ENCODE measurements at places on chromosomes 16 and 17. TPM values are rescaled to one million over a fixed set of nuclear protein-coding genes. Genes with fewer than 3 reads are reported as not detected.

- DNase-seq, result no peak
Observed at GRCh38 chr16:53449816-53450517, 15.7 kb downstream of the RBL2 start.

The SLC22A31 gene
- 0.40 TPM for total RNA-seq

DNA sequence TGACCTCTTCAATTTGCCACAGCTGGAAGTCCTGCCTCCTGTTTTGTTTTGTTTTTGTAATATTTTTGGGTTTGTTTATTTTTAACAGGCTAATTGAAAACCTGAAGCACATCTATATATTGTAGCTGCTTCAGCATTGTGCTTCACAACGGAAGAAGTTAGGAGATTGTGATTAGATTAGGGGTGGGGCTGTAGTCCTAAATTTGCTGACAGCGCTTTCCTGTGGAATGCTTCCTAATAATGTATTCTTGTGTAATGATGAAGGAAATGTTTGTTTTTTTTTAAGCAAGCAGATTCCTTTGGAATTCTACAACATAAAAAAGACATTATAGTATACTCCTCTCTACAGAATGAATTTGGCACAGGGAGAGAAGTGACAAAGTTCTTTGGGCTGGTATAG lies 70.1 kb downstream of the NLK start:
- DNase-seq, result no peak

- peak; percentile 67 for DNase-seq
Observed at GRCh38 chr16:87335625-87336433, 18.6 kb upstream of the C16orf95 start.

GRCh38 chr16:12210925-12211869 lies 234.7 kb downstream of the SNX29 start:
- no peak for DNase-seq

The SPATA32 gene
- not detected for total RNA-seq

- DNase-seq, result peak; percentile 87
Observed at GRCh38 chr17:17042851-17043460, 699 bp downstream of the MPRIP start.

GRCh38 chr17:41547378-41547841 lies 19.3 kb upstream of the KRT19 start:
- no peak for DNase-seq

DNA sequence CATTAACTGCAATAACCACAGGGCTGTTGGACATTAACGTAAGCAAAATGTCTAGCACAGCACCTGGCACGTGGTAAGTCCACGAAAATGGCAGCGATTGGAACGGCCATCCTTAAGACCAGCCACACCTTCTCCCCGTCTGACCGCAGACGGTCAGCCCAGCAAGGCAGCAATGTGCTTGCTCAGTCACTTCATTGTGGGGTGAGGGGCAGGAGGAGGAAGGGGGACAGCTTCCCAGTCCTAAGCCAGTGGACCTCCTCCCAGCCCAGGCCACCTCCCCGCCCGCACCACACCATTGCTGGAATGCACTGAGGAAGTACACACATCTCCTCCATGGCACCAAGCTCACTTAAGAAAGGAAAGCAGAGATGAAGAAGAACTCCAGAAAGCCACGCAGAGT lies 8.6 kb upstream of the MYLK3 start:
- DNase-seq, result no peak

- no peak for DNase-seq
Observed at GRCh38 chr17:55340176-55340575, 75.4 kb downstream of the HLF start.

The GLYR1 gene
- total RNA-seq, result 78.7 TPM

The MLYCD gene
- total RNA-seq, result 4.4 TPM

DNA sequence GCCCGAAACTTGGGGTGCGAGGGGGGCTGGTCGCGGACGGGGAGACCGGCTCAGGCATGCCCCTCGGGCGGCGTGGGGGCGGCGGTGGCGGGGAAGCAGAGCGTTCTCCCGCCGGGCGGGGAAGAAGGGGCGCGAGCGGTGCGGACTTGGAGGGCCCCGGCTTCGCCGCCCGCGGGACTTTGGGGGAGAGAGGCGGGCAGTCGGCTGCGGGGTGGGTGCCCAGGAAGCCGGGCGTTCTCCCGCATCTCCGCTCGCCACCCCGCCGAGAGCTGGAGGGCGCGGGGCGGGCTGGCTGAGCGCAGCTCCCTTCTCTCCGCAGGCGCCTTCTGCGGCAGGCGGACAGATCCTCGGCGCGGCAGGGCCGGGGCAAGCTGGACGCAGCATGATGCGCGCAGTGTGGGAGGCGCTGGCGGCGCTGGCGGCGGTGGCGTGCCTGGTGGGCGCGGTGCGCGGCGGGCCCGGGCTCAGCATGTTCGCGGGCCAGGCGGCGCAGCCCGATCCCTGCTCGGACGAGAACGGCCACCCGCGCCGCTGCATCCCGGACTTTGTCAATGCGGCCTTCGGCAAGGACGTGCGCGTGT lies 772 bp downstream of the NTN1 start:
- DNase-seq, result no peak

DNA sequence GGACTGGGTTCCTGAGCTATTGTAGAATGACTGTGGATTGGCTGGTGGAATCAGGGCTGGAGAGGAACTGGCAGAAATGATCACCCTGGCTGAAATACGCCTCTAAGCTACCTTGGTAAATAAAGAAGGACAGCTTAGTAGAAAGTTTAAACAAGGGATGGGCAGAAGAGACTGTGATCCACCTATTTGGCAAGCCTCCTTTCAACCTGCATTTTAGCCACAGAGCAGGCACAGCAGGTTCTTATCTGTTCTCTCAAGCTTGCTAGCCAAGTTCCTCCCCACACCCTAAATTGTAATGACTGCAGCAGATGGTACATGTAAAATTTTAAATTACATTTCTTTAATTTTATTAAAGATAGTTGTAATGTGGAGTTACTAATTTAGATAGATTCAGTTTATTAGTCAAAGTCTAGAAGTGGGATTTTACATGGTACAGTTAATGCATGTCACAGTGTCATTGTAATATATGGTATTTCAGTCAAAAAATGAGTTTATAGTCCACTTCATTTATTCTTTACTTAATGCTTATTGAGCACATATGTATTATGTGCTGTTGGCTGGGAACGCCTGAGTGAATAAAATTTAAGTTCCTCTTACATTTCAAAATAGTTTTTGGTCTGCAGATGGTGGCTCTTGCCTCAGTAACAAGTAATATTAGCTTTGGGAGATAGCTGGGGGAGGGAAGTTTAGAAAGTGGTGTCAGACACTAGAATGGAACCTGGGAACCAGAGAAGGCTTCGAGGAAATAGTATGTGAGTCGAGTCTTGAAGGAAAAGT lies 11.2 kb downstream of the EPN2 start:
- DNase-seq, result no peak

- DNase-seq, result no peak
Observed at GRCh38 chr16:87979352-87979751, 28.1 kb downstream of the BANP start.

The TLCD3B gene
- total RNA-seq, result 0.44 TPM

The RGS9 gene
- total RNA-seq, result 14.9 TPM

The SERPINF2 gene
- total RNA-seq, result 0.24 TPM

- peak; percentile 94 for DNase-seq
Observed at GRCh38 chr16:1812732-1813163, 13.9 kb downstream of the HAGH start.

The CLDN9 gene
- not detected for total RNA-seq

DNA sequence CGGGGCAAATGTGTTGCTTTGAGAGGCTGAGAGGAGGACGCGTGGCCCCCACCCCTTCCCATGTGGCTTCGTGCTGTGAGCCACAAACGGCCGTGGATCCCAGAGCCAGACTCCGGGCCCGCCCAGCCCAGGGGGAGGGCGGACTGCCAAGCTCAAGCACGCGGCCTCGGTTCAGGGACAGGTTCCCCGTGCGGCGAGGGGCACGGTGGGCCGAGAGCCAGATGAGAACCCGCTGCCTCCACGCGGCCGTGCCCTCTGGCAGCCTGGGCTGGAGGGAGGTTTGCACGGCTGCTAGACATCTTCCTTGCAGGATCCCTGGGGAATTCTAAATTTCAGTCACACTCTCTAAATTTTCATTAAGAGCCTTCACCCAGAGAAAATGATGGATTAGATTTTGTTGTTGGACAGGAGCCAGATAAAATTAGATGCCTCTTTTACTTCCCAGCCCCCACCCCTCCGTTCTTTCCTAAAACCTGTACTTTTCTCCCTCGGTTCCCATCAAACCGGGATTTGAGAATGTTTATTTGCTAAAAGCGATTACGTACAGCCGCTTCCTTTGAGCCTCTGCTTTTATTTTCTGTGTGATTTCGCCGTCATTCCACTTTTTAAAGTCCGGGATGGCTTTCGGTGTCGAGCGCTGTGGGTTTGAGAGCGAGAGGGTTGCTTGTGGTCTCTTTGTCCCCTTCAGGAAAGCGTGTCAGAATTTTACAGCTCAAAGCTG lies 25.0 kb upstream of the GNG13 start:
- no peak for DNase-seq

GRCh38 chr16:1958715-1959268 lies 546 bp upstream of the NDUFB10 start:
- no peak for DNase-seq

DNA sequence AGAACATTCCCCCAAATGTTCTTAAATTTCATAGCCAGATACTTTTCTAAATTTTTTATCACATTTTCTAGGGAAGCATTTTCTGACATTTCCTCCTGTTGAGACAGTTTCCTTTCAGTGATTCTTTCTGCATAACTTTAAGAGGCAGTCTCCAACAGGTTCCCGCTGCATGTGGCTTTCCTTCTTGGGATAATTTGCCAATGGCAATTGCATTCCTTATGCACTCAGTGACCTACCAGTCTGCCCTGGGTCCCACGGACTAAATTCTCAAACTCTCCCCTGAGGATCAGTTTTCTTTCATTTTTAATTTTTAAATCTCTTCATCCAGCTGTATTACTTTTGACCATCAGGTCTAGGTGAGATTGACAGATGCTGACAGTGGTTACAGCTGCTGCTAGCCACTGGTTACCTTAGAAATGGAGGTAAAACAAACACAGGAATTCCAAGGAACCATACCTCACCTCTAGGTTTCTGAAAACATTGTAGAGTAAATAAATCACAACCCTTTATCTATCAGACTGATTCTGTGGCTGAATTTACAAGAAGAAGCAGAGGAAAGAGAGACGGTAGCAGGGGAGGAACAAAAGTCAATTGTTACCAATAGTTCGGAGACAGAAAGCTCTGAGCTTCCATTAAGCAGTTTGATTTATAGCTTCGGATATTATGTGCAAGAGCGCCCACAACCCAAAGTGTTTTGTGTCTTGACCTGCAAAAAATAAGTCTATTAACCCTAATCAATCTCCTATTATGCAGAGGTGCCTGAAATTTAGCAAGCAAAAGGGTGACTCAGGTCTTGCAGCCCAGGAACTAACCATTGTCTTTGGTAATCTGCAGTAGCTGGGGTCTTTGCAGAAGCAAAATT lies 216.0 kb downstream of the PMP22 start:
- DNase-seq, result no peak

DNA sequence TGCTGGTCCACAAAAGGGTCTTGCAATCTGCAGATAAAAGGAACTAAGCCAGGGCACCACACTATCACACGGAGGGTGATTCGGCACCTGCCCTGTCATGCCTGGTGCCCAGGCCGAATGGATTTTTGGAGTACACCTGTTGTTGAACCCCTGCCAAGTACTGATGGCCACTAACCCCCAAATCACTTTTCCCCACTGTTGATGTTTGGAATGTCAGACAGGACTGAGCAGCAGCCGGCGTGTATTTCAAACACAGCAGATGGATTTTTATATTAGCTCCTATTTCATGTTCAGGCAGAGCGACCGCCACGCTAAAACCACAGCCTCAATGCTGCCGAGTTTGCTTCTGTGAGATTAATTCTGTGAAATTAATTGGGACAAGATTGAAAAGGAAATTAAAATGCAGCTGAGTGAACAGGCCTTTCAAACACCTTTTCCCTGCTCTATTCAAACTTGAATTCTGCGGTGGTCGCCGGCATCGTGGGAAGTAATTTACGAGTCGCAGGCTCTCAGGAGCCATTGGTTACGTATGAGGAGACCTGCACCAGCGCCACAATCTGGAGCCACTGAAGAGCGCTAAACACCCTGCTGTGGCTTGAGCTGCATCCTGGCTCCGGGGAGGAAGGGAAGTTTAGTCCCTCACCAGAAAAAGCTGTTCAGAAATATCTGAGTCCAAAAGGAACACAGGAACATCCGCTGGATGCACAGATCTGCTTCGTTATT lies 48.5 kb downstream of the SNX11 start:
- DNase-seq, result no peak

DNA sequence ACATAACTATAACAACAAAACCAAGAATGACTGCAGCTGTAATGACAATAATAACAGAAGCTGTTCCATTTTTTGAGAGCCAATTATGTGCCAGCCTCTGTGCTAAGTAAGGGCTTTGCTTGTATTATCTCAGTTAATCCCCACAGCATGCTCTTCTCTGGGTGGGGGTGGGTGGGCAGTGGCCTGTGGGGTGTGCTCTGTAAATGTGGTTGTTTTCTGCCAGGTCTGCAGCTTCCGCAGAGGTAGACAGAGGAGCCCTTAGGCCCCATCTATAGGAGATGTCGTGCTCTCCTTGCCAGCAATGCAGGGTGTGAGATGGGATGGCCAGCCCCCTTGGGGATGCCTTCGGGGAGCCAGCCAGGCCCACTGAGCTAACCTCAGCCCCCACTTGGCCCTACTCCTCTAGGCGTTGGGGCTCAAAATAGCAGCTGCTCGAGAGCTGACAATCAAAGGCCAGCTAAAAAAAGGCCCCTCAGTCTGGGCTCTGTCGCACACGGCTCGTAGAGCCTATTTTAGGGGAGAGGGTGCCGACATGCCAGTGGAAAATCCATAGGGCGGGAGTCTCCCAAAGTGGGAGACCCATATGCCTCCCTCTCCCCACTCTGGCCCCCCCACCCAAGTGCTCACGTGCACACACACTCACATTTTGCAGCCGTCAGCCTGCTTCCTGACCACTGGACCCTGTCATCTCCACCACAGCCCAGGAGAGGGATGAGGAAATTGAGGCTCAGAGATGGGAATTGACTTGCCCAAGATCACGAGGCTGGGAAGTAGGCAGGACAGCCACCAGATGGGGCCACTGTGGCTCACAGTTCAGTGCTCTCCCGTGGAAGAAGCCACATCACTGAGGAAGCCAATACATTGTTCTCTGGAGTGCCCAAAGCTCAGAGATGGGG lies 15.8 kb downstream of the CDH16 start:
- DNase-seq, result peak; percentile 64

Data from chondrocyte (in vitro differentiated cells).